ENCODE measurements at places on chromosomes 6 and 20.
A peak's percentile ranks its signal among the peaks of the same experiment; 100 is the strongest.

DNA sequence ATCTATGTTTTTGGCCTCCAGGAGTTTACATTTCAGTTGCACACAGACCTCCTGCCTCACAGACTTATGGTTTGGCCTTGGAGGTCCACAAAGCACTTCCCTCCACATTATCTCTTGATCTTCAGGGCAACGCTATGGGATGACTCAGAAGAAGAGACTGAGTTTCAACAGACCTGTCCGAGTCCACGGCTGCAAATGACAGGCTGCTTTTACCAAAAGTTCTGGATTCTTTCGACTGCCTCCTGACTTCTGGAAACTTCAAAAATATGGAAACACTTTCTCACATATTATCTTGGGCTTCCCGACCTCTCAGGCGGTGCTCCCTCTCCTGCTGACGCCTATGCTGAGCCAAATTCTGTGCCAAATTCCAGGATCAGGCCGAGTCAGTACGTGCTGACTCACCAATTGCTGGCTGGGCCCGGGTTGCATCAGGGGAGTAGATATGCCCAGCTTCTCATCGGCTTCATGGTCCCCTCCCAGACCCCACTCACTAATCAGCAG, 190.2 kb downstream of the BMP7 start:
- DNase-seq = no peak

DNA sequence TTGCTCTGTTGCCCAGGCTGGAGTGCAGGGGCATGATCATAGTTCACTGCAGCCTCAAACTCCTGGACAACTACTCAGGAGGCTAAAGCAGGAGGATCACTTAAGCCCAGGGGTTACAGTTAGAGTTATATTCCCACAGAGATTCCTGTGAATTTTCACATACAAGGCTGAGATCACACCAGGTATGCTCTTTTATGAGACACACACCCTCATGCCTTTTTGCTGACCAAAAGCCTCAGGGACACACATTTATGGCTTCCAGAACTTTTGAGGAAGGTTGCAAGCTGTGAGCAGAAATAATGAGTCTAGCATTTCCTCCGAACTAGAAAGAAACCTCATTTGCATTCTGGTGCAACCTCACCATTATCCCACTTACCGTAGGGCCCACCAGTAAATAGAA, 370.5 kb upstream of the ARID1B start:
- no peak for DNase-seq

GRCh38 chr6:70299456-70299855, 3.4 kb downstream of the COL9A1 start:
- no peak for DNase-seq

GRCh38 chr20:49210101-49210756, 9.0 kb upstream of the DDX27 start:
- no peak for DNase-seq

GRCh38 chr6:146103416-146104072, 74.7 kb downstream of the GRM1 start:
- DNase-seq = no peak

DNA sequence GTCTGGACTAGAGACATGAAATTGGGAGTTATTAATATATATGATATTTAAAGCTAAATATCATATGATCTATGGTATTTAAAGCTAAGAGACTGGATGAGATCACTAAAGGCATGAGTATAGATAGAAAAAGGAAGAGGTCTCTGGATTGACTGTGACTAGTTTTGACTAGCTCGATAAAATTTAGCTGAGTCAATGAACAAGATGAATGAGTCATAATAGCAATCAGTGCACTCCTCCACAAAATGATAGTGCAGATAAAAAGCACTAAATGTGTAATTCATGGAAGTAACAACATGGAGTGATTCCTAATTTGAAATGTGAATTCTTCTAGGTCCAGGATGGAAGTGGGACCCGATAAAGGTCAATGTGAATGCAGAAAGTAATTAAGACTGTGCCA, 127.4 kb downstream of the PFDN4 start:
- no peak for DNase-seq

DNA sequence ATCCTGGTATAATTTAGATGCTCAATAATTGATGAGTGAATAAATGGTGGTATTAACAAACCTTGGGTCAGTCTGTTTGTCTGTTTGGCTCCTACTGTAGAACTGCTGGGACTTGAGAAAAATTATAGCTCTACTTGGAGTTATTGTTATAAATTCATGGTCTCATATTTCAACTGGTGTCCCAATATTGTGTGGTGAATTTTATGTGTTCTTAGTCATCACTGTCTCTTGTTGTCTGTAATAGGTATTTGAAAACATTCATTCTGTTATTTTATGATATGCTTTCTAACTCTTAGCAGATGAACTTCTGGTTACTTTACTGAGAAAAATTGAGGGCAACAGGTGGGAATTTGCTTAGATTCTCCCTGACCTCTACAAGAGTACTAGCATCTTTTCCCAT, 221.4 kb downstream of the CDKAL1 start:
- no peak for DNase-seq

- DNase-seq = no peak
Observed at GRCh38 chr6:80541886-80542285, 435.4 kb downstream of the BCKDHB start.

DNA sequence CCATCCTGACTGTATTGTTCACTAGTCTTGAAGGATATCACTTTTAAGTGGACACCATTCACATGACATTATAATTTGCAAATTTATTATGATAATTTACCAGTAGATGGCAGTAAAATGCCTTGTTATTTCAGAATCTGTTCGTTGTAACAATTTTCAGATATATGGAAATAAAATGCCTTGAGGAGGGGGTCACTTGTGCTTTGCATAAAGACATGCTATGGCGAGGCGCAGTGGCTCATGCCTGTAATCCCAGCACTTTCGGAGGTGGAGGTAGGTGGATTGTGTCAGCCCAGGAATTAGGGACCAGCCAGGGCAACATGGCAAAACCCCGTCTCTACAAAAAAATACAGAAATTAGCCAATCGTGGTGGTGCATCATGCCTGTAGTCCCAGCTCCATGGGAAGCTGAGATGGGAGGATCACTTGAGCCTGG, 9.0 kb upstream of the NCOA6 start:
- peak; percentile 66 for DNase-seq

DNA sequence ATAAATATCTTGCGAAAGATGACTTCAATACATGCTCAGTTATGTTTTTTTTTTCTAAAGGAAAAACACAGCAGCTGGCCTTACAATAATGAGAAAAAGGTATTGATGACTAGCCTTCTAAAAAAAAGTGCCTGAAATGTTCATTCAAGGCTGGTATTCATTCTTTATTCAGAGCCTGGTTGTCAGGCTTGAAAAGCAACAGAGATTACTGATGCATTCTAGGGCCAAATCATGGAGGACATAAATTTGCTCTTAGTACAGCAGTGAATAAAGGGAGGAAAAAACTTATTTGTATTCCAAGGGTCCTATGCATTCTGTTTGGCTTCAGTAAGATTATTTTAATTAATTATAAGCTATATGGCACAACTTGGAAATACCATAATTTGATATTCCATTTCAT, 83.5 kb downstream of the WASF1 start:
- DNase-seq = no peak

GRCh38 chr6:154893917-154894316, 101.2 kb upstream of the TIAM2 start:
- no peak for DNase-seq

DNA sequence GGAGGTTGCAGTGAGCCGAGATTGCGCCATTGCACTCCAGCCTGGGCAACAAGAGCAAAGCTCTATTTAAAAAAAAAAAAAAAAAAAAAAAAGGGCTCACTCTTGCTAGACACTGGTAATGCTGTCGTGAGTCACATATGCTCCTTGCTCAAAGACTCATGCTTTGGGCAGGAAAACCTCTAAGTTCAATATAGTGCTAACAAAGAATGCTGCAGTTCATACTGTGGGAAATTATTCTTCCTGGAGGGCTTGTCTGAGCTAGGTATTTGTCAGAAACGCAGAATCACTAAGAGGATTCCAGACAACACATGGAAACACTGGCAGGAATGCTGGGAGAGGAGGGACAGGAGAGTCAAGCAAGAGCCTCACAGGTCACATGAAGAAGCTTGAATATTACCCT, 2.3 kb upstream of the LYRM2 start:
- DNase-seq = no peak

DNA sequence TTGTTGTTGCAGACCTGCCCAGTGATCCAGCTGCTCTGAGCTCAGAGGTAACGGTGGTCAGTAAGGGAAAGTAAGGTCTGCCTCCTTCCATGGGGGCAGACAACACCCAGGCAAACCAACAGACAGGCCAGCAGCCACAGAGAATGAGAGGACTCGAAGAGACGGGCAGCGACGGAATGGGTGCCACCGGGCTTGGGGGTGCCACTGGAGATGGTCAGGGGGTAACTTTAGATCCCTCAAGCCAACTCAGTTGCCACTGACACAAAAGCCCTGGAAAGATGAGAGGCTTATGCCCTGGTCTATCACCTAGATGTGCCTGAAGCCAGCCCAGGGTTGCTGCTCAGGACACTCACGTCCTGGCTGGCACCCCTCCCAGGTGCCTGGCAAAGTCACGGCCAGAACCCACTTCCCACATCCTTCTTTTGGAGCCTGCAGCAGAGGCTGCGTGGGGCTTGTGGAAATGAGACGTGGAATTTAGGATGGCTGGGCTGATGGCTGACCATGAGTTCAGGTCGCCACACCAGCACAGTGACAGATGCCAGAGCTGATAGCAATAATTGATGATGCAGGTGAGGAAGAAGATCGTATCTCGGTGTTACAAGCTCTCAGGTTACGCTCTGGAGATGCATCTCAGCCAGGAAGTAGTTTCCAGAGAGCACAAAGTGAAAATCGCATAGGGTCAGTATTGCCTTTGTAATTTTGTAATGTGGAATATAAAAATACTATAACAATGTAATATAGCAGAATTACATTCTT, 209.1 kb downstream of the SYNDIG1 start:
- DNase-seq = no peak

GRCh38 chr20:9551808-9552550, 37.6 kb downstream of the LAMP5 start:
- no peak for DNase-seq
